BE2C (cell line): ENCODE measurements at places on chromosomes 3 and 15.
A peak's percentile ranks its signal among the peaks of the same experiment; 100 is the strongest.

DNA sequence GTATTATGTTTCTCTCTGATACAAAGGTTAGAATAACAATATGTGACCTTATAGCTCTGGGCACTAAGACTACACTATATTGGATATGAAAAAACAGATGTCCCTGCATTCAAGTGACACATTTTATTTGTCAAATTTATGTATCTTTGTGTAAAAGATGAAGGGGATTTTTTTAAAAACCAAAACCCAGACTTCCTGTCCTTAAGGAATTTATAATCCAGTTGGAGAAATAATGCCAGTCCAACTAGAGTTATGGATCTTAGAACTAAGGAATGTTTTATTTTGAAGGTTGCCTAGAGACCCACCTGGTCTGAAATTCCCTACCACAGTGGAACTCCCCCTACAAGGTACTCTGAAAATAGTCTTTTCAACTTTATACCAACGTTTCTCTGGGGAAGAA, 33.3 kb upstream of the PIK3CB start:
- no peak for DNase-seq

- DNase-seq, result no peak
Measured at GRCh38 chr15:70262171-70262570, 164.5 kb upstream of the TLE3 start.

- no peak for DNase-seq
Measured at GRCh38 chr15:66933932-66934867, 131.2 kb upstream of the SMAD3 start.

- no peak for DNase-seq
Measured at GRCh38 chr3:35336601-35337000, 302.7 kb upstream of the ARPP21 start.

GRCh38 chr3:7271631-7272030, 410.7 kb downstream of the GRM7 start:
- DNase-seq, result no peak

DNA sequence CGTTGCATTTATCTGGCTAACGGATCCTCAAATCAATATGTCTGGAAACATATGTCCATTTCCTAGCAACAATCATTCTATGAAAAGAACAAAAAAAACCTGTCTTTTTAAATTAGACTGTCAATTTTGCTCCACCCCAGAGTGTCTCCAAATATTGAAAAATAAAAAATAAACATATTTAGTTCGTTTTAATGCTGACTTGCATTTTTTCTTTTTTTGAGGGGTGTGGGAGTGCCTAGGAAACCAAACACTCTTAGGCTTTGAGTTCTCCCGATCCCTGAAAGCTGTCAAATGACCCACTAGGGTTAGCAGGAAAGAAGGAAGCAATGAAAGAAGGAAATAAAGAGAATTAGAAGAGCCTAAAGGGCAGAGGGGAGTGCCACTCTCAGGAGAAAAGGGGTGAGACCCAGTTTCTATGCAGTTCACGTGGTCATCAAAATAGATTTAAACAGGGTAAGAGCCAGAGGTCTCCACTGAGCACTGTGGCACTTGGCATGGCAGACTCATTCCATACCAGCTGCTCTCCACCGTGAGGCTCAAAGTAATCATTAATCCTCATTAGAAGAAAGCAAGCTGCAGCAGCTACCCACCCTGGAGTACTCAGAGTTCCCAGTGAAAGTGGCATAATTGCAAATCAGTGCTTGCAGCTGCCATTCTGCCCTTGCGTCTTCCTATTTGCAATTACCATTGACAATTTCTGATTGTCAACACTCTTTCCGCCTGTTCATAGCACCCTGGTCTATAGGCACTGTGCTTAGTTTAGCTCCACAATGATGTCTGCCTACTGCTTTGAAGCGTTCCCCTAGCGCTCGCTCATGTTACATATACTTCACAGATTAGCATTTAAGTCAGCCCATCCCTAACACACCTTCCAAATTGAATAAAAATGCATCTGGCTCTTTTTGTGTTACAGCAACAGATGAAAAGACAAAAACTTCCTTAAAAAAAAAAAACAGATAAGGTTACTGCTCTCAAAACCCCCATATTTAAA, 32.3 kb downstream of the PDZRN3 start:
- DNase-seq, result no peak

- DNase-seq, result no peak
Measured at GRCh38 chr3:194483850-194484249, 3.0 kb downstream of the ATP13A3 start.

DNA sequence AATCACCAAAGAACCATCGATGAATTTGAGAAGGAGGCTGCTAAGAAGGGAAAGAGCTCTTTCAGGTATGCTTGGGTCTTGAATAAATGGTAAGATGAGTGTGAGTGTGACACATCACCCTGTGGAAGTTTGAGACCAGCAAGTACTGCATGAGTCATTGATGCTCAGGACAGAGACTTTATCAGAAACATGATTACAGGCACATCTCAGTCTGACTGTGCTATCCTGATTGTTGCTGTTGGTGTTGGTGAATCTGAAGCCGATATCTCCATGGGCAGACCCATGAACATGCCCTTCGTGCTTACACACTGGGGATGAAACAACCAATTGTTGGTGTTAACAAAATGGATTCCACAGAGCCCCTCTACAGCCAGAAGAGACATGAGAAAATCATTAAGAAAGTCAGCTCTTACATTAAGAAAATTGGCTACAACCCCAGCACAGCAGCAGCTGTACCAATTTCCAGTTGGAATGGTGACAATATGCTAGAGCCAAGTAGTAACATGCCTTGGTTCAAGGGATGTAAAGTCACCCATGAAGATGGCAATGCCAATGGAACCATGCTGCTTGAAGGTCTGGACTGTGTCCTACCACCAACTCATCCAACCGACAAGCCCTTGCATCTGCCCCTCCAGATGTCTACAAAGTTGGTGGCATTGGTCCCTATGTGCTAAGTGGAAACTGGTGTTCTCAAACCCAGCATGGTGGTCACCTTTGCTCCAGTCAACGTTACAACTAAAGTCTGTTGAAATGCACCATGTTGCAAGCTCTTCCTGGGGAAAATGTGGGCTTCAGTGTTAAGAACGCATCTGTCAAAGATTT, 20.5 kb downstream of the TM4SF4 start:
- DNase-seq, result no peak

- DNase-seq, result peak; percentile 27
Measured at GRCh38 chr3:69997631-69998307, 1.8 kb upstream of the SAMMSON start.

DNA sequence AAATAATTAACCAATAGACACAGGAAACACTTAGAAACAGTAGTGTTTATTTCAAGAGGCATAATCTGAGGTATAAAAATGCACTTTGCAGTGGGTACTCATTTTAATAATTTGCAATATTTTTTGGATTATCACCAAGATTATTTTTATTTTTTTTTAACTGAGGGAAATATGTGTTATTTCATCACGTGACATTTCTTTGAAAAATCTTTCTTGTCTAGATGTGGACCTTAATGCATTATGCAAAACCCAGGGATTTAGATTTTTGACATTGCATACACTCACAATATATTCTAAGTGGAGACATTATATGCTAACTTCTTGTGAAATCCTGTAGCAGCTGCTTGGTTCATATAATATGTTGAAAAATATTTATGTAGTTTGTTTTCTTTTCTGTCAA, 260.4 kb upstream of the MEIS2 start:
- no peak for DNase-seq

- DNase-seq, result no peak
Measured at GRCh38 chr3:31765871-31766270, 215.2 kb downstream of the OSBPL10 start.

DNA sequence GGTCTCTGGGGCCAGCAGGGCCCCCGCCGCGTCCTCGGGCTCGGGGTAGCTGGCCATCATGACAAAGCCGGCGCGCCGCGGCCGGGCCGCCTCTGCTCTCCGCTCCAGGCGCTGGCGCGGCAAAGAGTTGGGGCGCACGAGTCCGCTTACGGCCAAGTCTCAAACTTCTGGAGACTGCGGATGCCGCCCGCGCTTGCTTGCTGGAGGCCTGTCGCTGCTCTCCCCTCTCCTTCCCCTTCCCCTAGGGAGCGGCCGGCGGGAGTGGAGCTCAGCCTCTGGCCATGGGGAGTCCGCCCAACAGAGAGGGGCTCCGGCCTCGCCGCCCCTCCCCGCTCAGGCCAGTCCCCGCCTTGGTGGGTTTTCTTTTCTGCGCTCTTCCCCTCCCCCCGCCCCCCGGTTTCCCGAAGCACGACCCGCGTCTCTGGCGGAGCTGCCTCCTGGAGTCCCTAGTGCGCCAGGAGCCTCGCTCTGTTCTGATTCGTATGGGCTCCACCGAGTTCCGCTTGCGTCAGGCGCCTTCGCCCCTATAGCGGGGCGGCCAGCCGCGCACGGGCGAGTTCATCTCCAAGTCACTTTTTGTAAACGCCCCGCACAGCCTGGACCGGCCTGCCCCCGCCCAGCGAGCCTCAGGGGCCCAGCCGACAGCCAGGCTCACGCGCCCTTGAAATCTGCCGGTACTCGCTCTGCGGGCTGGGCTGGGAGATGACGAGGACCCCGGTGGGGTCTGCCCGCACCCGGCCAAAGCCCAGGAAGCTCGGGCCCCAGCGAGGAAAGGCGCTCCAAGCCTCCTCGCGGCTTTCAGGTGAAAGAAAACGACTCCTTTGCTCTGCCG, at the start of the genes FOXL2 and FOXL2NB:
Gene FOXL2 (minus strand): TSS at position 475 of the 832 bp plus-strand sequence. CDS start 415 bp downstream, at position 60.
Gene FOXL2NB (plus strand): TSS at position 555 of the 832 bp plus-strand sequence. CDS start 148 bp downstream, at position 703.
- DNase-seq, result no peak

DNA sequence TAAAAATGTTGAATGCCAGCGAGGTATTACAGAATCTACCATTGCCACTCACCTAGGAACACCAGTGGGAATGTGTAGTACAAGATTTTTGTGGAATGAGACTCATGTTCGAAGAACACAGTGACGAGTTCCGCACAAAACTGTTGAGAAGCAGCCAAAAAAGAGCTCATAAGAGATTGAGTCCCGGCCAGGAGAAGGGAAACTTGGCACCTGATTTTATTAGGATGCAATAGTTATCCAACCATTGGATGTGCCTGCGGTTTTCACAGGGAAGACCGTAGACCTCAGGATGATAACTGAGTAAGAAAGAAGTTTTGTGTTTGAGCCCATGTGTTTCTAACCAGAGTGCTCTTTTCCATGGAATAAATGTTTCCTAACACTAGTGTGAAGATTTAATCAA, 88.9 kb downstream of the PTPRG start:
- no peak for DNase-seq
